ENCODE measurements at places on chromosomes 12 and 14. TPM values are rescaled to one million over a fixed set of nuclear protein-coding genes. Genes with fewer than 3 reads are reported as not detected.

CD163L1 gene
- 3.4 TPM for total RNA-seq

PPP1R13B gene
- total RNA-seq = 17.8 TPM

ANKRD33 gene
- not detected for total RNA-seq

DBX2 gene
- 1.6 TPM for total RNA-seq

SIRT4 gene
- 2.2 TPM for total RNA-seq

All from parietal lobe (tissue), 2 donors.